ENCODE measurements at places on chromosomes 1 and 21.

GRCh38 chr1:214044438-214045214, 56.9 kb downstream of the PROX1 start:
- DNase-seq, result no peak

- no peak for DNase-seq
Observed at GRCh38 chr1:9425859-9426258, 113.4 kb upstream of the SLC25A33 start.

DNA sequence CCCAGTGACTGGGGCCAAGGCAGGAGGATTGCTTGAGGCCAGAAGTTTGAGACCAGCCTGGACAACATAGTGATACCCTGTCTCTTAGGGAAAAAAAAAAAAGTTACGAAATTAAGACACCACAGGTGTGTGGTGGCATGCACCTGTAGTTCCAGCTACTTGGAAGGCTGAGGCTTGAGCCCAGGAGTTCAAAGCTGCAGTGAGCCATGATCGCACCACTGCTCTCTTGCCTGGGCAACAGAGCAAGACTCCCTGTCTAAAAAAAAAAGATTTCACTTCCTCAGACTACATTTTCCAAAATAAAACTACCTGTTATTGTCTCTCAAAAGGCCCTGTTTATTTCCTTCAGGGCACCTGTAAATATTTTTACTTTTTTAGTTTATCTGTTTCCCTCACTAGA, 4.7 kb upstream of the STK40 start:
- DNase-seq, result no peak

DNA sequence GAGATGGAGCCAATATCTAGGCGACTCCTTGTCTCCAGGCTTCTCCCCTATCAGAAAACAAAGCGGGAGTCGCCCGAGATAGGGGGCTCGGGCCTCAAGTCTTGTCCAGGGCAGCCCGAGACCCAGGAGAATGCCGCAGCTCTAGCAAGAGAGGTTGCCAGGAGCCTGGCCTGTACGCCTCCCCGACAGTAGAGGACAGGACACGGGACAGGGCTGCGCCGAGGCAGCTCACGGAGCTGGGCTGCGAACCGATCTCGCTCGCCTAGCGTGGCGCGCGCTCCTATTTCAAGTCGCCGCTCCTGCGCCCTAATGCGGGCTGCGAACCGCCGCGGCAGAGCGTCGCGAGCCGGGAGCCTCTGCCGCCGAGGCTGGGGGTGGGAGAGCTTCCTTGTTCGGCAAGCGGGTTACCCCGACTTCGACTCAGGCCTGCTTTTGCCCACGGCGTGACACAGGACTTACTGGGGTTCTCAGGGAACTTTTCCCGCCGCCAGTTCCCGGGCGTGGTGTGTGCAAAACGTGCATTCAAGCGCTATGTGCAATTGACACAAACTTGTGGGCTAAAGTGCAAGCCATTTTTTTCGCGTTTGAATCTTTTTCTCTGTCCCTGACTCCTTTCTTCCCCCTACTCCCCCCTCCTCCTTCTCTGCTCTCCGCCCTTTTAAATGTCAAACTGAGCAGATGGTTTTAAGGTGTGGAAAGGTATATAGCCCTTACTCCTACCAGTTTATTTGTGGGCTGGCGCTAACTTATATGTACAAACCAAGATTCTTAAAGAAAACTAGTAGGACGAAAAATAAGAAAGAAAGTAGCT, 2.4 kb upstream of the PROX1 start:
- DNase-seq, result no peak

- no peak for DNase-seq
Observed at GRCh38 chr1:114314098-114314497, 160.4 kb upstream of the SYT6 start.

DNA sequence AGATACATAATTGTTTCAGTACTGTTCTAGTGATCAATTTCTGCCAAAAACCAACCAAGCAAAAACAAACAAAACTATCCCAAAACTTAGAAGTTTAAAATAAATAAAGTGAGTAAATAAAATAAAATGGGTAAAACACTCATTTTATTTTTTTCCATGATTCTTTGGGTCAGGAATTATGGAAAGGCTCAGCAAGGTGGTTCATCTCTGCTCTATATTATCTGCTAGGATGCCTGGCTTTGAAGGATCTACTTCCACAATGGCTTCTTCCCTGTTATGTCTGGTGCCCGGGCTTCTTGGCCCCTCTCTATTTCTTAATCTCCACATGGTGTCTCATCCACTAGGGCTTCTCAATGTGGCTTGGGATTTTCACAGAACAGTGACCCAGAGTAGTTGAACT, 29.1 kb upstream of the ADAMTS1 start:
- DNase-seq, result no peak

DNA sequence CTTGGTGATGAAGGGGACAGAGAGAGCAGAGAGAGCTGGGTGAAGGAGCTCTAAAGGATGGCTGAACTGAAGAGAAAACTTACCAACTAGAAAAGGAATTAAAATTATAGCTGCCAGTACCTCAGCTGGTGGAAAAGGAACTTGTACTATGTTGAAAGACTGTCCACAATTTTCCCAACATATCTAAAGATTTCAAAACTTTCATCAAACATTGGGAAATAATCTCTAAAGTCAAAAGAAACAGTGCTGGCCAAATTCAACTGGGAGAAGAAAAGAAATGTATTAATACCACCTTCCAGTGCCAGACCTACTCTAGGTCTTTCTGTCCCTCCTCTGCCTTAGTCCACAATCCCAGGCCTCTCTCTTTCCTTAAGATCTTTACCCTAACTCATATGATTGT, 6.1 kb downstream of the SMG5 start:
- no peak for DNase-seq

GRCh38 chr21:39675993-39676661, 63.4 kb downstream of the B3GALT5 start:
- DNase-seq, result no peak

GRCh38 chr1:106748606-106749005, 307.9 kb upstream of the PRMT6 start:
- DNase-seq, result no peak

DNA sequence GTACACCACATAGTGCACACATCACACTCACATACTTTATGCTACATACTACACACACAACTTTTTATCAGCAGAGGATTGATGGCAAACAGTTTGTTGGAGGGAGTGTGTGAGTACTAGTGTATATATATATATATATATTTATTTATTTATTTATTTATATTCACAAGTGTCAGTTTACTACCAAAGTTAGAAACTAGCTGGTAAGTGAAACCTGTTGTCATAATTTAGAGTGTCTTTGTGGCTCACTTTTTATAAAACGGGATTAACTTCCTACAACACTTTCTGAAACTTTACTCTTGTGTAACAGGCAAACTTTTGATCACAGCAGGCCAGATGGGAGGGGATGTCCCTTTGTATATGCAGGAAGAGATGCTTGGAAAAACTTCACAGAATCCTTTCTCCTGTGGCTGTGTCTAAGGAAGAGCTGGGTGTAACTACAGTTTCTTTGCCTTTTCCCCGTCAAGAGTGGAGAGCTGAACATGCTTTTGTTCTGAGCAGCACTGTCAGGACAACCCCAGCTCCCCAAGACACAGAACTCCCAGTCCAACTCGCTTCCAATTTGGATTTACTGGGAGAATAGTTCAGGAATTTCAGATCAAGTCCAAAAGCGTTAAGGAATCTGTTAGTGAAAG, 1.9 kb upstream of the SAMD13 start:
- no peak for DNase-seq

GRCh38 chr21:37862536-37862935, 53.7 kb downstream of the KCNJ6 start:
- no peak for DNase-seq

DNA sequence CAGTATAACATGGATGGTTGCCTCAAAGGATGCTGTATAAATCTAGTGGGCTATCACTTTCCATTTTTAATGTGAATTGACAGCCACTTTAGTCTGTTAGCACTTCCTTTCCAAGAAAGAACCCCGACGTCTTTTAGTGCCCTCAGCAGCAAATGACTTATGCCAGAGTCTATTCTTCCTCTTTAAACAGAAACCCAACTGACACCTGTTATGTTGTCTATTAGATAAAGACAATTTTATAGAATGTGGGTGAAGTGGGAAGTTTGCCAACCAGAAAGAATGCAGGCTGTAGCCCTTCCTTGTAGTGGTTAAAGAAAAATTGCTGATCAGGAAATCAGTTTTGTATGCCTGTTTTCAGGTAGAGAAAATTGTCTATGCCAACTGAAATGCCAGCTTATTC, 344.9 kb downstream of the ZNF326 start:
- no peak for DNase-seq

- no peak for DNase-seq
Observed at GRCh38 chr1:31886866-31887265, 51.3 kb downstream of the PTP4A2 start.

- no peak for DNase-seq
Observed at GRCh38 chr1:93746021-93746812, 64.6 kb upstream of the BCAR3 start.

- no peak for DNase-seq
Observed at GRCh38 chr1:2789986-2790581, 11.4 kb downstream of the TTC34 start.

- DNase-seq, result no peak
Observed at GRCh38 chr1:92315766-92316599, 17.1 kb downstream of the RPAP2 start.

- no peak for DNase-seq
Observed at GRCh38 chr1:62423580-62424242, 13.1 kb upstream of the USP1 start.

DNA sequence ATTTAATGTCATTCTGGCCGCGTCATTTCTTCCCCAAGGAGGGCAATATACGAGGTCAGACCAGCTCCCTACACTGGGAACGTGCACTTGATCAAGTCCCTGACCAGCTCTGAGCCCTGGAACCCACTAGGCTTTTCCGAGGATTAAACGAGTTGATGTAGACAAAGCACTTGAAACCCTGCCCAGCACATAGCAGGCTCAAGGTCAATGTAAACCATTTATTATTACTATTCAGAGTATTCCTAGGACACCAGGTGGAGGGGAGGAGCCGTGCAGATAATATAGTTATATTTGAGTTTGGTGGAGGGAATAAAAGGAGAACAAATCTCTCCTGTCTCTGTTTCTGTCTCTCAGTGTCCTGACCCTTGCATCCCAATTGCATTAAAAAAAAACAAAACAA, 174.1 kb upstream of the IGSF21 start:
- DNase-seq, result no peak

DNA sequence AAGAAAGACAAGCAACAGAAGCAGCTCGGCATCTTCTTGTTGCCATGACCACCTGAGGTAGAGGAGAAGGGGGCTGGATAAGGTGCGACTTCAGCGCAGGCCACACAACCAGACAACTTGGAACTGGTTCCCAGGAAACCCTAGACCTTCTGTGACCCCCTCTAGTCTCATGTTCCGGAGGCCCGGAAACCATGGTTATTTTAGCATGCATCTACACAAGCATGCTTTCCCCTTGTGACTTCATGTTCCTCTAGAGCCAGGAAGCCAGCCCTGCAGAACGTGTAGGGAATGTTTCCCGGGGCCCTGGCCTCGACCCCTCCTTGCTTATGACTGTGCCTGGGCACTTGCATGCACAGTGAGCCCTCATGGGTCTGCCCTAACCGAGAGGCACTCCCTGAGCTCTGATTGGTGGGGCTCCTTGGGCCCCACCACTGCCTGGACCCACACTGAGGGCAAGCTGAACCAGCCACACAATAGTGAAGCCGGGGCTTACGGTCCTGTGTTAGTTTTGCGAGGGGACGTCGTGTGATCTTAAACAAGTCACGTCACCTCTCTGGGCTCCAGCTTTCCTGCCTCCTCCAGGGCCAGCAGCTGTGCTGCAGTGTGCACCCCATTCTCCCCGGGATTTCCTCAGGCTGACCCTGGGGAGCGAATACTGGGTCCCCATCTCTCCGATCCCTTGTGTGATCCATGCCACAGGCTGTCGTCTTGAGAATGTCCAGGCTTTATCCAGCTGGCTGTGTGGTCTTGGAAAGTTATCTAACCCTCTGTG, 12.0 kb upstream of the MX2 start:
- no peak for DNase-seq

GRCh38 chr21:33299181-33299752, 25.5 kb upstream of the IFNAR1 start:
- DNase-seq, result no peak

GRCh38 chr1:111734426-111734825, 4.8 kb downstream of the INKA2 start:
- DNase-seq, result no peak

DNA sequence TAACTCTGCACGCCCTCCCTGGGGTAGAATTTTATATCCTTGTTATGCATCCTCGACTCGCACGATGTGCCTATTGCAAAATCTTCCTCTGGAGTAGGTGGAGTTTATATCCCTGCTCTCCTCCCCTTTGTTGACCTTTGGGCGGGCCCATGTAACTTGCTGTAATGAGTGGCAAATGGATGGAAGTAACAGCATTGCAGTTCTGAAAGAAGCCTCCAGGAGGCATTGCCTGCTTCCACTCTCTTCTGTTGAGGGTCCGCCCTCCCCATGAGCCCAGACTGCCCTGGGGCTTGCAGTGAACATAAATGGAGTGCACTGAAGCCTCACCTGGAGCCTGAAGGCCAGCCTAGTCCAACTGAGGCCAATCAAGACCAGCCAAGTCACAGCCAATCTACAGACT, 62.2 kb upstream of the GRIK3 start:
- no peak for DNase-seq

GRCh38 chr1:84293766-84294165, 7.7 kb upstream of the SAMD13 start:
- DNase-seq, result no peak

- no peak for DNase-seq
Observed at GRCh38 chr21:33071770-33072306, 1.9 kb downstream of the OLIG1 start.
